ENCODE measurements at places on chromosomes 4 and X.

DNA sequence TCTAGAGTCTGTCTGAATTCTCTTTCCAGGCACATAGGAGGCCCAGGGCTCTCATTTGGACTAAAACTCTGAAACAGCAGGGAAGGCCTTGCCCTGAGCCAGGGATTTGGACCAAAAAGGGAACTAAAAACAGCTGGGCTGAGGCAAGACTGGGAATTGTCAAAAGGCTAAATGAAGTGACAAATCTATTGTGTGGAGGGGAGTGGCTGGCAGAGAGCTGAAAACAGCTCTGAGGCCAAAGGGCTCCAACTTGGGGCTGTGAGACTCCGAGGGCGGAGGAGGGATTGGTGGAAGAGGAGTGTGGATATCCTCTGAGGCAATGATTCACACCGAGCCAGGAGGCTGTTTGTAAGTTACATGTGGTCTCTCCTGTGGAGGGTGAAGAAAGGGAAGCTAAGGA, 63.2 kb downstream of the PHEX start:
- DNase-seq, result no peak

DNA sequence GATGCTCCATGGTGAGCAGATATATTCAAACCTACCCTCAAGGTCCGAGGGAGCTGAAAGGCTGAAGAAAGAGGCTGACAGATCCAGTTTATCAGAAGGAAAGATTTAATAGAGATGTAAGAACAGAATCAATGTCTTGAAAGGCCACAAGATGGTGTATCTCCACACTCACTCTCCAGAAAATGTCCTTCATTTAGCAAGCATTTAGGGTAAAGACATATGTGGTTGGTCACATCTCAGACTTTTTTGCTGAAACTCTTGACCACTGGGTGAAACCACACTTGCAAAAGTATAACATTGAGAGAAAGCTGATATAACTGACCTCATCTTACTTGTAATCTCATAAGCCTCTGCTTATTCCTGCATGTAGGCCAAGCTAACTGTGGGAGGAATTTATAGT, 745.8 kb upstream of the GALNTL6 start:
- no peak for DNase-seq

- no peak for DNase-seq
Observed at GRCh38 chrX:69028006-69028760, 137.1 kb downstream of the PJA1 start.

DNA sequence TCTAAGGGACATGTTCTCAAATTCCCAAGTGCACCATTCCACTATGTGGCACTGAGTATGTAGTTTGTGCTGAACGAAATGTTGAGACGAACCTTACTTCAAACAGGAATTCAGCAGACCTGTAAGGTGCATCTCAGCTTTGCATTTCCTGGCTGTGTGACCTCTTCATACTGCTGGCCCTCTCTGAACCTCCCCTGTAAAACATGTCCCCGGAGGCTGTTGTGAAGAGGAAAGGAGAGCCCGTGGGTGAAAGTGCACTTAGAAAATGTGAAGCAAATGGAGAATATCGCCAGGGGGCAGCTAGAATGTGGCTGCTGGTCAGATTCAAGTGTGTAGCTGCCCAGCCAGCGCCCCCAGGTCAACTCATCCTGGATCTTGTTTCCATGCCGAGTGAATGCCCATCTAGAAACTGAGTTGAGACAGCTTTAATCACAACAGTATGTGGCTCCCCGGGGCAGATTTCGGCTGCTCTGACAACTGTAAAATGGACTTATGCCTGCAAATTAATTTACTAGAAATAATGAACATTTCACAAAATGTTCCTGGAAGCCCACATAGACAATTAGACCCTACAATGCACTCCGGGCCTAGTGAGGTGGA, 263.3 kb downstream of the EVC2 start:
- no peak for DNase-seq

- DNase-seq, result no peak
Observed at GRCh38 chr4:40458109-40458508, 123.0 kb downstream of the CHRNA9 start.

DNA sequence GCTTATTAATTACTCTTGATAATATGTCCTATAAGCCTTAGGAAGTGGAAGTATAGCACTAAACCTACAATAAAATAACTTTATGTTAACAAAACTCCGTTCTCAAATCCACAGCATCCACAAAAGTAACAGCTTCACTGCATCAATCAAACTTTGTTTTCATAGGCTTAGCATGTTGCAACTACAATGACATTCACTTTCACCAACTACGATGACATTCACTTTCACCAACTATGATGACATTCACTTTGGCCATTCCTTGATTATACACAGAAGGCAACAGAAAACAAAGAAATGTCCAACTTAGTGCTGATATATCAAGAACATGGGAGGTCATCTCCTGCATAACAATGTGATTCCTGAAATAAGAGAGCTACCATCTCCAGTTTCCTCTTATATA, 44.3 kb downstream of the FBXL5 start:
- DNase-seq, result no peak

GRCh38 chr4:136012220-136012619, 1520.1 kb downstream of the PCDH18 start:
- DNase-seq, result peak; percentile 0

- DNase-seq, result peak; percentile 43
Observed at GRCh38 chr4:169640261-169640870, 20.0 kb downstream of the CLCN3 start.

- DNase-seq, result no peak
Observed at GRCh38 chr4:143085659-143086058, 99.1 kb upstream of the USP38 start.

DNA sequence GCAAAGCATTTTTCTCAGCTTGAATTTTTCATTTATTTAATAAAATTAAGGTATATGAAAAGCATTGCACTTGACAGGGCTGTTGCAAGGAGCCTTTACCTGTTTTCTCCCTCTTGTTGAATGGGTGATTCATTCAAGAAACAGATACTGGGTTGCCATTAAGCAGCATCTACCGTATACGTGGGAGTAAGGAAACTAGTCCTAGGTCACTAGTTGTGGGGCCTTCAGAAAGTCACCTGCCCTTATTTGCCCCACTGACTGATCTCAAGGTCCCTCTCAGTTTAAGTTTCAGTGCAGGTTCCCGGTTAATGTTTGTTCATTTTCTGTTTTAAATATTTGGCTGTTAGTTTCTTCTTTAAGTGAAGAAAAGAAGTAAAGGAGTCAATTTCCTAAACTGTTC, 34.0 kb downstream of the LHFPL1 start:
- DNase-seq, result no peak

DNA sequence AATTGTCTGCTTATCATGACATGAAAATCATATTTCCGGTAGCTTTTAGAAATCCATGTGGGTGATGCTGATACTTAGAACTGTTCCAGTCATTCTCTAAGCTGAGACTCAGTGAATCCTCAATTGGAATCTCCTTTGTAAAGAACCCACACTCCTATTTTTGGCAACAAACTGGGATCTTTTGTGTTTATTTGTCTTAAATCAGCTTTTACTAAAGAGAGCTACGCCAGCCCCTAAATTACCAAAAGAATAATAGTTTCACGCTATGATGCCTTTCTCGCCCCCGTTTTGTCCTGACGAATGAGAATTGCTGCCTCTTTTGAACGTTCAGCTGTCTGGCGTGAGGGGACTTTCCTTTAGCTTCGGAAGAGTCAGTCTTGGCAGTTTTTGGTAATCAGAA, 195.9 kb downstream of the SHOX start:
- no peak for DNase-seq

GRCh38 chrX:81377329-81377728, 175.4 kb downstream of the SH3BGRL start:
- peak; percentile 26 for DNase-seq

- no peak for DNase-seq
Observed at GRCh38 chr4:103497692-103498091, 222.1 kb downstream of the TACR3 start.

GRCh38 chr4:185915271-185915670, 103.3 kb upstream of the SORBS2 start:
- no peak for DNase-seq

DNA sequence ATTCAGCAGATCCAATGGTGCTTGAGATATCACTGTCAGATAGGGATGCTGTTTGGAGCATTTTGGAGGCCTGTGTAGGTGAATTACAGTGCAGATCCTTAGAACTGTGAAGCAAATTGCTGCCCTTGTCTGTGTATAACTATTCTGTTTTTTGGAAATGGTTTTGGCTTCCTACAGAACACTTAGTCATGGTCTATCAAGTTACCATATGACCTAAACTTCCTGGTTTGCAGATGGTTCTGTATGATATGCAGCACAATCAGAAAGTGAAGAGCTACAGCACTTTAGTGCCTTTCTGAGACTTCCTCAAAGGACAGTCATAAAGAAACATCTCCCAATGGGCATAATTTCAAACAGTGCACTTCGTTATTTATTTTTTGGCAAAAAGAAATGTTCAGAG, 688.6 kb downstream of the SH3BGRL start:
- no peak for DNase-seq

GRCh38 chr4:8647094-8647570, 54.6 kb downstream of the CPZ start:
- DNase-seq, result no peak

GRCh38 chr4:110793381-110793801, 170.5 kb upstream of the PITX2 start:
- DNase-seq, result no peak

GRCh38 chr4:128279624-128280225, 7.9 kb downstream of the PGRMC2 start:
- no peak for DNase-seq

GRCh38 chr4:39044364-39044955, 12.3 kb upstream of the TMEM156 start:
- peak; percentile 86 for DNase-seq

DNA sequence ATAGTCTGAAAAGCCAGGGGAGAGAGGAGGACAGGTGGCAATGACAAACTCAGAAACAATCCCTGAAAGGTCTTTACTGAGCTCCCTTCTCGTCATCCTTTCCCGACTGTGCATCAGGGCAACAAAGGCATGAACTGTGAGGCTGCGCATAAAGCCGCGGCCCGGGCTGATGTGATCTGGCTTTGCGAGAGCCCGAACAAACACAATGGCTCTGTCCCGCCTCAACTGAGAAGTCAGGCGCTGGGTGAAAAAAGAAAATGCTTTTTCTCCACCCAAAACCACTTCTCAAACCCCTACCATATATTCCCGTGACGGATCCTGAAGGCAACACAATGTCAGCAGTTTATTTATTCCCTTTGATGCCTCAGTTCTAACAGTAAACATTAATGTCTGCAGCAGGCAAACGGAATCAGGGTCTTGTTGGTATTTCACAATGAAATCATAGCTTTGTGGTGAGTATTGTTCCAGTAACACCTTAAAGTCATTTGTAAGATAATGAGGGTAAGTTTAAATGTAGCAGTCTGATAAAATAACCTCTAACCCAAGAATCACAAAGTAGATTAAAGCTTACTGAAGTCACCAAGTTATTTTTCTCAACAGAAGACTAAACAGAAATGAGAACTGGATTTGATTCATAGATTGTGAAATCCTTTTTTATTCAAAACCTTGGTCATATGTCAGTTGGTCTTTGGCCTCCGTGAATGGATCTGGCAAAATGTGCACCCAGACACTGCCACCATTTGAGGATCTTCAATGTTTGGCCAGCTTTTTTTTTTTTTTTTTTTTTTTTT, 67.4 kb downstream of the APBB2 start:
- DNase-seq, result no peak

DNA sequence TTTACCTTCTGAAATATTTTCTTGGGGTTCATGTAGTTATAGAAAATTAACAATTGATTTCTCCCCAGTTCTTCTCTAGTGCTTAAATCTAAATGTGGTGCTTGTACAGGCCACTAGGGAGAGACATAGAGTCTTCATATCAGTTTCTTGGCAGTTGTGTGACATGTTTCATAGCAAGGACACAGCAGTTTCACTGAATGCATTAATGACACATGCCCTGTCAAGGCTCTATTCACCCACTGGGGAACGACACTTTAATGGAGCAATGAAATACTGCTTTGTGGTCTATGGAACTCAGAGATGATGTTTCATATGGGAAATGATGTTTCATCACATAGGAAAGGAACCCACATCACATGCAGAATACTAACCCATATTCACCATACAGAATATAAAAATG, 2.8 kb downstream of the VEGFC start:
- no peak for DNase-seq

DNA sequence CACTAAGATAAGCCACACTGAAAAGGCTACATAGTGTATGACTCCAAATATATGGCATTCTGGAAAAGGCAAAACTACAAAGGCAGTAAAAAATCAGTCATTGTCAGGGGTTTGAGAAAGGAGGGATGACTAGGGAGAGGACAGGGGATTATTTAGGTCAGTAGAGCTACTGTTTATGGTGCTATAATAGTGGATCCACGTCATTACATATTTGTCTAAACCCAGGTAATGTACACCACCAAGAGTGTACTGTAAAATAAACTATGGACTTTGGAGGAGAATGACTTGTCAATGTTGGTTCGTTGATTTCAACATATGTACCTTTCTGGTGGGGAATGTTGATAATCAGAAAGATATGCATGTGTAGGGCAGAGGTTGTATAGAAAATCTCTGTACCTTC, 837.6 kb downstream of the FAM133A start:
- no peak for DNase-seq

- DNase-seq, result no peak
Observed at GRCh38 chrX:24335871-24336270, 22.0 kb upstream of the SUPT20HL2 start.

- no peak for DNase-seq
Observed at GRCh38 chr4:7045961-7046921, 3.1 kb downstream of the TADA2B start.

DNA sequence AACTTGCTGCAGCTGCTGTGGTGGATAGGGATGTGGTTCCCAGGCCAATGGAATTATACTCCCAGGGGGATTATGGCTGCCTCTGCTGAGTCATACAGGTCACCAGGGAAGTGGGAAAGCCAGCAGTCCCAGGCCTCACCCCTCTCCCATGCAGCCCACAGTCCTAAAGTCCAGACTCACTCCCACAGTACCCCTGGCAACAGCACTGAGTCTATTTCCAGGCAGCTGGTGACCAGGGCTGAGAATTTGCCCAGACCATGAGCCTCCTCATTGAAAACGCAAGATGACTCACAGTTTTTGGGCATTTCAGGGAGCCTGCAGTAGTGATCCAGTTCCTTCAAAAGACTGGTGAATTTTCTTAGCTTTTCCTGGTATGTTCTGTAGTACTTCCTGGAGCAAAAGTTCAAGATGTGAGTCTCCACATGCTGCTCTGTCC, 137.6 kb downstream of the NPNT start:
- DNase-seq, result no peak

DNA sequence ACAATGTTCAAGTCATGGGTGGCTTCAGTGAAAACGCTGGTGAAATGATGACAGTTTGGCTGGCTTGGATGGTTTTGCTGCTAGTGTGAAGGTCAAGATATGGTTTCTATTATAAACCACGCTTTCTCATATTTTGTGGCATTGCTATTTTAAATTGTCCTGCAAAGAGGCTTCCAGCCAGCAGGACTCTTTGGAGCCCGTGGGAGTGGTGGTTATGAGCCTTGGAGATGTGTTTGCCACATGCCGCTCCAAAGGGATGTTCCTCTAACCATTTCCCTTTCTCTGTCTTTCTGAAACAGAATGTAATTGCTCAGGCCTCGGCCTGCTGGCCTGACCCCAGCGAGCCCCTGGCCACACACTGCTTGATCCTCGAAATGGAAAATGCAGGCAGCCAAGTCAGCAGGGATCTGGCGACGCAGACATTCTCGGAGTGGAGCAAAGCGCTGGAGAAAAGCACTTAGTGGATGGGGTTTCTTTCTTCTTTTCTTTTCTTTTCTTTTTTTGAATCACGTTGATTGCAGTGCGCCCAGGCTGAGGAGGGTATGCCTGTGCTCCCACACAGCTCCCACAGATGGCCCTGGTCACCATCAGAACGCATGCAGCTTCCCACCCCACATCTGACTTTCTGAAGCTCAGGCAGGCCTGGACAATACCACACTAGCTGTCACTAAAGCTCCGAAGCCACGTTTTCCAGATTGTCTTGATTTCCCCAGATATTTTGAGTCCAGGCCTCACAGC, 114.0 kb downstream of the ENPP6 start:
- peak; percentile 85 for DNase-seq
